ENCODE measurements at places on chromosomes 4 and X. TPM values are rescaled to one million over a fixed set of nuclear protein-coding genes. Genes with fewer than 3 reads are reported as not detected.

GRCh38 chrX:71162981-71163380, 18.3 kb downstream of the NLGN3 start:
- H3K4me1 ChIP-seq: no peaks in the 10 kb centered on the region
- H3K27me3 ChIP-seq: no peaks in the 10 kb centered on the region
- no peak overlapping the region for H3K27ac ChIP-seq
- no peaks in the 10 kb centered on the region for H3K36me3 ChIP-seq
- H3K4me3 ChIP-seq: no peak overlapping the region
- DNase-seq: no peak

DNA sequence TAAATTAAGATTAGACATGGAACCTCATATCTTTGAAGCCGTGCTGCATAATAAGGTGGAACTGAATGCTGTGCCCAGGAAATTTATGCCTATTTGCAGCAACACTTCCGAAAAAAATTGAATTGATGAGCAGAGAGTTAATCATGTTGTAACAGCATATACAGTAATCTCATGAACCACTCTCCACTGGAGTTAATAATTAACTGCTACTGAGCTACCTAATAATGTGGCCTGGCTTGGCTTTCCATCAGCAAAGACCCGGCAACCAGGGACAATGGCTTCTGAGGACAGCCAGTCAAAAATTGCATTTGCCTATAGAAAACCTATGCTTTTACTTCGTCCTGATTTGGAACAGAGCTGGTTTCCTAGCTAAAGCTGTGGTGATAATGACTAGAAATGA, 63.8 kb upstream of the GATB start:
- H3K4me3 ChIP-seq: no peak overlapping the region
- no peaks in the 10 kb centered on the region for H3K36me3 ChIP-seq
- no peak for DNase-seq
- no peak overlapping the region for H3K27ac ChIP-seq

- no peaks in the 10 kb centered on the region for H3K27me3 ChIP-seq
- no peaks in the 10 kb centered on the region for H3K36me3 ChIP-seq
- H3K4me3 ChIP-seq: no peak overlapping the region
Observed at GRCh38 chrX:151151665-151152267, 24.6 kb upstream of the GPR50 start.

DNA sequence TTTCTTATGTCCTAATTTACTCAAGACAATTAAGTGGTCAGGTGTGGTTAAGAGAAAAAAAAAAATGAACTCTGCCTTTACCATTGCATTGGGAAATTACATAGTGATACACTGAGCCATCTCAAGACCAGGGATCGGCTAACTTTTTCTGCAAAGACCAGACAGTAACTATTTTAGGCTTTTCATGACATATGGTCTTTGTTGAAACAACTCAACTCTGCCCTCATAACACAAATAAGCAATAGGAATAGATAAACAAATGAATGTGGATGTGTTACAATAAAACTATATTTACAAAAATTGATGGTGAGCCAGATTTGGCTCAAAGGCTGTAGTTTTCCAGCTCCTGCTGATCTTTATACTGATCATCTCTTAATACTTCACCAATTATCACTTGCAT, 632.6 kb upstream of the INTU start:
- H3K27ac ChIP-seq: no peak overlapping the region
- H3K4me3 ChIP-seq: no peak overlapping the region
- no peaks in the 10 kb centered on the region for H3K27me3 ChIP-seq

GRCh38 chr4:4271912-4272311, 18.0 kb downstream of the LYAR start:
- H3K27me3 ChIP-seq: no peaks in the 10 kb centered on the region
- peak overlapping the region; percentile 88 for H3K27ac ChIP-seq
- peaks cover 66% of the 10 kb centered on the region for H3K36me3 ChIP-seq
- no peak for DNase-seq
- peaks cover 27% of the 10 kb centered on the region for H3K4me1 ChIP-seq

GRCh38 chrX:13899607-13900006, 82.7 kb upstream of the GPM6B start:
- no peaks in the 10 kb centered on the region for H3K4me1 ChIP-seq
- H3K27me3 ChIP-seq: peaks cover 9% of the 10 kb centered on the region
- H3K36me3 ChIP-seq: no peaks in the 10 kb centered on the region
- H3K27ac ChIP-seq: no peak overlapping the region
- DNase-seq: no peak

DNA sequence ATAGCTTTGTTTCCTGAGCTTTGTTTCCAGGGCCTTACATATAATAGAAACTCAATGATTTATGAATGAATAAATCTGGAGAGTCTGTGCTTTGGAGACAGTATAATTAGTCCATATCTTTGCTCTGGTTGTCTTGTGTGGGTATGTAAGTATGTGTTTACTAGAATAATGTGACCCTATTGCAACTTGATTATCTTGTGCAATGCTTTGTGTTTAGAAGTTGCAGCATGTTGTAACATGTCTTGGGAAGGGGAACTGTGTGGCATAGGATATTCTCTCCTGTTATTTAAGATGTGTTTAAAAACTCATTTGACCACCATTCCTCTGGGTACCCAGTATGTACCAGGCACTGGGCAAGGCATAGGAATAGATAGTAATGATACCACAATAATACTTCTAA, 6.1 kb downstream of the SPATA18 start:
- H3K27me3 ChIP-seq: peaks cover under 1% of the 10 kb centered on the region
- no peak for DNase-seq
- no peak overlapping the region for H3K27ac ChIP-seq
- H3K4me3 ChIP-seq: no peak overlapping the region

- no peak overlapping the region for H3K4me3 ChIP-seq
- DNase-seq: no peak
- H3K36me3 ChIP-seq: peaks cover 13% of the 10 kb centered on the region
- no peak overlapping the region for H3K27ac ChIP-seq
- H3K4me1 ChIP-seq: no peaks in the 10 kb centered on the region
- H3K27me3 ChIP-seq: no peaks in the 10 kb centered on the region
Observed at GRCh38 chr4:48554606-48555005, 64.6 kb downstream of the ZAR1 start.

DNA sequence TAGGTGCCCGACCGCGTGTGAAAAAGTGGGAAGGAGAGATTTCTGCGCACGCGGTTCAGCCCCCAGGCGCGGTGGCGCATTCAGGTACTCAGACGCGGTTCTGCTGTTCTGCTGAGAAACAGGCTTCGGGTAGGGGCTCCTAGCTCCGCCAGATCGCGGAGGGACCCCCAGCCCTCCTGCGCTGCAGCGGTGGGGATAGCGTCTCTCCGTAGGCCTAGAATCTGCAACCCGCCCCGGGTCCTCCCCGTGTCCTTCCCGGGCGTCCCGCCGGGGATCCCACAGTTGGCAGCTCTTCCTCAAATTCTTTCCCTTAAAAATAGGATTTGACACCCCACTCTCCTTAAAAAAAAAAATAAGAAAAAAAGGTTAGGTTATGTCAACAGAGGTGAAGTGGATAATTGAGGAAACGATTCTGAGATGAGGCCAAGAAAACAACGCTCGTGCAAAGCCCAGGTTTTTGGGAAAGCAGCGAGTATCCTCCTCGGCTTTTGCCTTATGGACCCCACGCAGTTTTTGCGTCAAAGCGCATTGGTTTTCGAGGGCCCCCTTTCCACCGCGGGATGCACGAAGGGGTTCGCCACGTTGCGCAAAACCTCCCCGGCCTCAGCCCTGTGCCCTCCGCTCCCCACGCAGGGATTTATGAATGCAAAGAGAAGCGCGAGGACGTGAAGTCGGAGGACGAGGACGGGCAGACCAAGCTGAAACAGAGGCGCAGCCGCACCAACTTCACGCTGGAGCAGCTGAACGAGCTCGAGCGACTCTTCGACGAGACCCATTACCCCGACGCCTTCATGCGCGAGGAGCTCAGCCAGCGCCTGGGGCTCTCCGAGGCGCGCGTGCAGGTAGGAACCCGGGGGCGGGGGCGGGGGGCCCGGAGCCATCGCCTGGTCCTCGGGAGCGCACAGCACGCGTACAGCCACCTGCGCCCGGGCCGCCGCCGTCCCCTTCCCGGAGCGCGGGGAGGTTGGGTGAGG, 3.7 kb downstream of the SHOX start:
- peak; percentile 48 for DNase-seq
- no peak overlapping the region for H3K27ac ChIP-seq
- H3K4me1 ChIP-seq: peaks cover 19% of the 10 kb centered on the region
- H3K27me3 ChIP-seq: peaks cover 69% of the 10 kb centered on the region

- no peaks in the 10 kb centered on the region for H3K36me3 ChIP-seq
- no peaks in the 10 kb centered on the region for H3K4me1 ChIP-seq
- no peaks in the 10 kb centered on the region for H3K27me3 ChIP-seq
Observed at GRCh38 chr4:154869301-154869700, 88.2 kb downstream of the RBM46 start.

DNA sequence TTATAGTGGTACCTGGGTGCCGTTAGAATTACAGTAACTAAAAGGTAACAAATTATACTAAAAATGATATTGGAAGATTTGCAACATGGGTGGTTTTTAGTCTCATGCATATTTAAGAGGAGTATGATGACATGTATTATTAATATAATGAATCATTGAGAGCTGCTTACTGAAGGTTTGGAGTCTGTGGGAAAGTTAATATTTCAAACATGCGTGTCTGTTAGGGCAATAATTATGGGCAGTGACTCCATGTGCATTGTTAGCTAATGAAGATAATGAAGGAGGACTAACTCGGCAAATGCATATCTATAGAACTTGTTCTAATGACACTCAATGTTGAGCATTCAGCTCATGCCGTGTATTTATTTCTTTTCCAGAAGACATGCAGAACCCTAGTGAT, 47.1 kb downstream of the MTHFD2L start:
- no peak overlapping the region for H3K27ac ChIP-seq
- H3K4me1 ChIP-seq: no peaks in the 10 kb centered on the region
- no peak overlapping the region for H3K4me3 ChIP-seq
- DNase-seq: no peak

DNA sequence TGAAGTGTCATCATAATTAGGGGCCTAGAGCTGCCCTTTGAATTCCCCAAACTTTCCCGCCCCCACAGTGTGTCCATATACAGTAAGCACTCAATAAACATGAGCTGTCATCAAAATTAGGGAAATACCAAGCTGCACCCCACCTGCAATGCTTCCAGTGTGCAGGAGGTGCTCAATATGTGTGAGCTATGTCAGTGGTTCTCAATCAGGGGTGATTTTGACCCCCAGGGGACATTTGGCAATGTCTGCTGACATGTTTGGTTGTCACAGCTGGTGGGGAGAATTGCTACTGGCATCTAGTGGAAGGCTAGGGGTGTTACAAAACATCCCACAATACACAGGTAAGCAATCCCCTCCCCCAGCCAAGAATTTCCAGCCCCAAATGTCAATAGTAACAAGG, 748 bp downstream of the CFP start:
- peaks cover 37% of the 10 kb centered on the region for H3K36me3 ChIP-seq
- peaks cover 15% of the 10 kb centered on the region for H3K4me1 ChIP-seq
- no peak for DNase-seq
- H3K4me3 ChIP-seq: peak overlapping the region; percentile 10

DNA sequence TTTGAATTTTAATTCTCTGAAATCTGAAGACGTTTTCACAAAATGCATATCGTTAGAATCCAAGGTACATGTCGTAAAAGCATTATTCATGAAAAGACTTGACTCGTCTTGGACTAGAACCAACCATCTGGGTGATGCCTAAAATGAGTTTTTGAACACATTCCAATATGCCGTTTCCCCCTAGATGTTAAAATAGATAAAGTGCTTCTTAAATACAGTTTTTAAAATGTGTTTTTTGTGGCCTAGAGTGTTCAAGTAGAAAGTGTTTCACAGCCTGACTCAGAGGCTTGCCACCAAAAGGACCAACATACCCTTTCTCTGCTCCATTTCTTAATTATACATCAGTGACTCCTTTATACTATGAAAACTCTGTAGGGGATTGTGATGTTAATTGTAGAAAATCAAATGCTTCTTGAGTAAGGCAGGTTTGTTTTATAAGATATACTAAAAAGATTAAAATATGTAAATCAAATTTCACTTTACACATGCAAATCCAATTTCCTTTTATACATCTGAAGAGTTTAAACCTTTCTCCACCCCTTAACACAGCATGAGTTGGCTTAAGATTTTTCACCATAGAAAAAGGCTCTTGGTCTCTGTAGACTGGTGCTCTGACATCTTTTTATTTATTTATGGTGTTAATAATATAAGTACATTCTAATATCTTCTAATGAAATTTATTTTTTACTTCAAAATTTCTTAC, 48.4 kb downstream of the PRKG2 start:
- no peak overlapping the region for H3K4me3 ChIP-seq
- H3K4me1 ChIP-seq: no peaks in the 10 kb centered on the region
- no peaks in the 10 kb centered on the region for H3K36me3 ChIP-seq
- DNase-seq: no peak
- H3K27me3 ChIP-seq: no peaks in the 10 kb centered on the region

GRCh38 chr4:101761405-101761804, 29.1 kb upstream of the BANK1 start:
- DNase-seq: no peak
- no peak overlapping the region for H3K4me3 ChIP-seq
- H3K27me3 ChIP-seq: no peaks in the 10 kb centered on the region
- H3K27ac ChIP-seq: no peak overlapping the region
- no peaks in the 10 kb centered on the region for H3K36me3 ChIP-seq
- no peaks in the 10 kb centered on the region for H3K4me1 ChIP-seq

DNA sequence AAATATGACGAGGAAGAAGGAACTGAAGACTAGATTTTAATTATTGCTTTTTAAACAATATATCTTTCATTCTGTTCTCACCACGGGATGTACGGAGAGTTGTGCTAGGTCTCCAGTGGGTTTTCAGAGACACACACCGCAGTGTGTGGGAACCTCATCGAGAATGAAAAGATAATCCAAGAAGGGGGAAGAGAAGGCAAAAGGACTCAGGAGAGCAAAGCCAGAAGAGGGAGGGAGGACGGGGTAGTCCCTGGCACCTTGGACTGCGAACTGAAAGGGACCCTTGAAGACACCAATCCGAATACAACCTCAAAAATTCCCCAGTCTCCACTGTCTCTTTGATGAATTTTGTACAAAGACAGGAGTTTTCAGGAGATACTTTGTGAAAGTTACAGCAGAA, 932 bp upstream of the LEF1 start:
- no peak overlapping the region for H3K27ac ChIP-seq
- H3K27me3 ChIP-seq: peaks cover 100% of the 10 kb centered on the region
- H3K4me3 ChIP-seq: no peak overlapping the region
- H3K4me1 ChIP-seq: peaks cover 36% of the 10 kb centered on the region
- H3K36me3 ChIP-seq: no peaks in the 10 kb centered on the region

GRCh38 chr4:111991797-111992196, 153.5 kb upstream of the FAM241A start:
- no peak overlapping the region for H3K4me3 ChIP-seq
- H3K36me3 ChIP-seq: no peaks in the 10 kb centered on the region
- no peak for DNase-seq
- H3K4me1 ChIP-seq: no peaks in the 10 kb centered on the region
- H3K27me3 ChIP-seq: no peaks in the 10 kb centered on the region

Gene CLNK
- total RNA-seq: 1.8 TPM

Gene BCORL1
- total RNA-seq: 18.1 TPM

Gene PNMA5
- 0.17 TPM for total RNA-seq

Gene FAM53A
- total RNA-seq: 1.9 TPM

Gene FAT4
- total RNA-seq: 32.7 TPM

Gene CT83
- not detected for total RNA-seq

Gene UNC5C
- total RNA-seq: 14.5 TPM

Gene HSD17B13
- total RNA-seq: 0.25 TPM

Gene TBC1D8B
- total RNA-seq: 6.5 TPM

Gene F8A3
- 26.4 TPM for total RNA-seq

Gene SLC25A53
- 24.9 TPM for total RNA-seq

Measured in spleen (tissue), 13 donors.